ENCODE measurements at places on chromosomes 11 and 22.
A peak's percentile ranks its signal among the peaks of the same experiment; 100 is the strongest.

- DNase-seq: no peak
Measured at GRCh38 chr11:19615341-19616183, 97.1 kb upstream of the NAV2 start.

DNA sequence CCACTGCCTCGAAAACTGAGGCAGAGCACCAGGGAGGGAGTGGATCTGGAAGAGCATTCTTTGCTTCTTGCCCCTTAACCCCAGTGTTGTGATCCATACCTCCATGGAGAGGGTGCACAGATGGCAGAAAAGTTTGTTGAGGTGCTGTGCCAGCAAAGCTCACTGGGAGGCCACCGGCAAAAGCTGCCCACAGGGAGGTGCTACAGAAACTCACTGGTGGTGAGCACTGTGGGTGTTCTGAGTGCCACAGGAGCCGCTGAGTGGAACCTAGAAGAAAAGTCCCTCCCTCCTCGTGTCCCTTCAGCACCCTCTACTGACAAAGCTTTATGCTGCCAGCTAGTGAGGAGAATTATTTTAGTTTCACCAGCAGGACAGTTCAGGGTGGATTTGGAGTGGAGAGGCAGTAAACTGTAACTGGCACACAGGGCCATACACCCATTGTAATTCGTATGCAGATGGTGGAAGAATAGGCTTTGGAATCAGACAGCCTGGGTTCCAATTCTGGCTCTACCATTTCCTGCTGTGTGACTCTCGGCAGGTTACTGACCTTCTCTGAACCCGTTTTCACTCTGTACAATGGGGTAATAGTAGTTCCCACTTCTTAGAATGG lies 84.6 kb downstream of the SWAP70 start:
- peak; percentile 55 for DNase-seq

- DNase-seq: no peak
Measured at GRCh38 chr22:38017272-38017920, 33.0 kb upstream of the SOX10 start.

GRCh38 chr11:112797648-112798293 lies 163.4 kb upstream of the NCAM1 start:
- DNase-seq: peak; percentile 15

- DNase-seq: no peak
Measured at GRCh38 chr11:73869332-73869949, 7.2 kb downstream of the COA4 start.

DNA sequence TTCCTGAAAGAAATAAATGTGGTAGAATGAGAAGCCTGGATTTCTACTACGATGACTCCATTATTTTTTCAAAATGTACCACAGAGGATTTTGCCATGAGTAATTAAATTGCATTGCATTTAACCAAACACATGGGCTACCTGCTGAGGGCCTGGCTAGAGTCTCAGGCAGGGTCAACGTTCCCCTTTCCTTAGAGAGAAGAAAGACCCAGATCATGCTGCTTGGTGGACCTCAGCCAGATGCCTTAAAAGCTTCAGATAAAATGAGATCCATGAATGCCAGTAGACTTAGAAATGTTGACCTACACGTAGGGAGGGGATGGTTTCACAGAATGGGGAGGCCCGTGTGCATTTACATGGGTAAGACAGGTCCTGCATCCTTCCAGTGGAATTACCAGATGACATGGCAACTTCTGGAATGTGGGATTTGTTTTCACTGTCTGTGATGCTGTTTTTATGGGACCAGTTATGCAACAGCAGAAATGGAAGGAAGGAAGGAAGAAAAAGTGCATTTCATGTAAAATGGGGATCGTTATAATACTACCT lies 1069.4 kb downstream of the NTM start:
- no peak for DNase-seq

- DNase-seq: no peak
Measured at GRCh38 chr11:65558002-65558929, at the start of gene LTBP3. Gene LTBP3, minus strand, starts transcription at chr11:65558359. Its CDS starts 400 bp downstream, at chr11:65557959.
